ENCODE measurements at places on chromosomes 4 and X.

GRCh38 chrX:129553619-129554288 is 13.7 kb downstream of the OCRL start:
- no peak for DNase-seq

DNA sequence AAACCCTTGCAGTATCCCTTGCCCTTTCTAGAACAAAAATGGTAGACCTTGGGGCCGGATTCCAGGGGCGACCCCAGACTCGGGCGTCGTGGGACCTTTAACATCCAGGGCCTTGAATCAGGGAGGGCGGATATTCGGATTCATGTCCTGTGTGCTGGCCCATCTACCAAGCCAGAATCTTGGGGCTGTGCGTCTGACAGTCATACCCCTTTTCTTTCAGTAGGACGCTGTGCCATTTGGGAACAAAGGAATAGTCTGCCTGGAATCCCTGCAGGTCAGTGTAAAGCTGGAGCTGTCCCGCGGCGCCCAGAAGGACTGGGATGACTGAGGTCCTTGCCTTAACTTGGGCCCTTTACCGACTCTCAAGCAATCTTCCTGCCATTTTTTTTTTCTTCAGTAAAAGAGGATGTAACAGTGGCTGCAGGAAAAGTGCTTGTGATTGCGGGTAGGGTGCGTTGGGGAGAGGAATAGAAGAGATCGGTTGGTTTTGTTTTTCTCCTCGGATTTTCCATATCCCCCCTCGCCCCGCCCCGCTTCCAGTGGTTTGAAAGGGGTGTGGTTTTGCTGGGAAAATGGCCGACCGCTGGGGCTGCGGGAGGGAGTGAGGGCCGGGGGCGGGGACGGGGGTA is 518 bp downstream of the ARMCX1 start:
- DNase-seq = no peak

GRCh38 chr4:76634220-76634619 is 199.2 kb downstream of the SHROOM3 start:
- no peak for DNase-seq

- no peak for DNase-seq
Measured at GRCh38 chr4:35365186-35365585, 879.1 kb downstream of the ARAP2 start.

- DNase-seq = no peak
Measured at GRCh38 chrX:132875650-132876522, 82.5 kb downstream of the HS6ST2 start.

- no peak for DNase-seq
Measured at GRCh38 chrX:56736219-56736618, 7.2 kb downstream of the NBDY start.

DNA sequence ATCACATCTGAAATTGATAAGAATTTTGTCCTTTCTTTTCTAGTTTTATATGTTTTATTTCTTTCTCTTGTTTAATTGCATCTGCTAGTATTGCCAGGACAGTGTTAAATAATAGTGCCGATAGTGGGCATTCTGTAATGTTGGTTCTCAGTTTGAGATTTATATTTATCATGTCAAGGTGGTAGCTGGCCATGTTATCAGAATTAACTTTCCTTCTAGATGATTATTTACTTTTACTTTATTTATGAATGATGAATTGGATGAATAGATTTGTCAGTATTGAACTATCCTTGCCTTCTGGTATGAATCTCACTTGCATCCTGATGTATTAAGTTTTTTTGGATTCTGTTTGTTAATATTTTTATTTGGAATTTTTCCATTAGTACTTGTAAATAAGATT is 42.7 kb downstream of the METAP1 start:
- DNase-seq = no peak

GRCh38 chrX:138487866-138488265 is 223.7 kb downstream of the FGF13 start:
- no peak for DNase-seq
